ENCODE measurements at places on chromosomes 13 and 19. TPM values are rescaled to one million over a fixed set of nuclear protein-coding genes. Genes with fewer than 3 reads are reported as not detected.

F2RL3 gene
- total RNA-seq, result 0.43 TPM

TPP2 gene
- total RNA-seq, result 60.0 TPM

DNA sequence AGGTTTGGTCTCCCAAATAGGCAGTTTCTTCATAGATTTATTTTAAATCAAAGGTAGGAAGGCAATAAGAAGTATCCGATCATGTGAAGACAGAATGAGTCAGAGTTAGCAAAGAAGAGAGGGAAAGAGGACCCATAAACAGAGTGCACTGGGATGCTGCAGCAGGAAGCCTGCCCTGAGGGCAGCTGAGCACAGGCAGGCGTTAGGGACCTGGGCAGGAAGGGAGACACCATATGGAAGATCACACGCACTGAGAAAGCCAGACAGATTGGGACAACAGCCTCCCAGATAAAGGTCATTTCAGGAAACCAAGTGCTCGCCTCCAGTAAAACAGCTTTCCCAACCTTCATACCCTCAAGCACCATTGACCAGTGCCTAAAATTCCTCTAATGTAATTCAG, 598.0 kb downstream of the EFNB2 start:
- DNase-seq, result peak; percentile 51

C1QTNF9 gene
- total RNA-seq, result not detected
